Activated T-helper 1 cell treated with anti-CD3 and anti-CD28 coated beads, Interleukin-2, amount 50 U/mL, for 16 hours (primary cell): ENCODE measurements at places on chromosomes 7 and 10.
A peak's percentile ranks its signal among the peaks of the same experiment; 100 is the strongest.

- no peak for DNase-seq
Measured at GRCh38 chr10:60314069-60314940, 75.4 kb downstream of the ANK3 start.

DNA sequence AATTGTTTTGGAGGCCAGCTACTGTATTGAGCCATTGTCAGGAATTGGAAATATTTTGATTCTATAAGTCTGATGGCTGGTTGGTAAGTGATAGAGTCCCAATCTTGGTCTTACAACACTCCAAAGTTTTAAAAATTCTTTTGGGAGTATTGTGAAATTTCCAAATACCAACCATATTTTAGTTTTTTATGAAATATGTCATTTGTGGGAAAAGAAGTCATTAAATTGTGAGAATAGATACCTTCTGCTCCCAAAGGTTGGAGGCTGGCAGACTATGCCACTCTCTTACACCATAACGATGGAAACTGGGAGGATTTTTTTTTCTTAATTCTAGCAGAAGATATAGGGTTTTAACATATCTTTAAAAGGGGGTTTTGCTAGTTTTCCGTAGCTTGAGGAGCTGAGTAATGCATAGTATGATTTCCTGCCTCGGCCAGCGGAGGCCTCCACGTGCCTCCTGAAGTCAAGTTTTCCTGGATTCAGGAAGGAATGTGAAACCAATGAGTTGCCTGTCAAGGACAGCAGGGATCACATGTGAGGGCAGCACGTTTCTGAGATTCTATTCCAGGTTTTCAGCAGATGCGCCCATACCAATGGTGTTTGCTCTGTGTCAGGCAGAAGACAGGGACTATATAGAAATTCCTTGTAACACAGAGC is 92.2 kb upstream of the LAMB4 start:
- no peak for DNase-seq

DNA sequence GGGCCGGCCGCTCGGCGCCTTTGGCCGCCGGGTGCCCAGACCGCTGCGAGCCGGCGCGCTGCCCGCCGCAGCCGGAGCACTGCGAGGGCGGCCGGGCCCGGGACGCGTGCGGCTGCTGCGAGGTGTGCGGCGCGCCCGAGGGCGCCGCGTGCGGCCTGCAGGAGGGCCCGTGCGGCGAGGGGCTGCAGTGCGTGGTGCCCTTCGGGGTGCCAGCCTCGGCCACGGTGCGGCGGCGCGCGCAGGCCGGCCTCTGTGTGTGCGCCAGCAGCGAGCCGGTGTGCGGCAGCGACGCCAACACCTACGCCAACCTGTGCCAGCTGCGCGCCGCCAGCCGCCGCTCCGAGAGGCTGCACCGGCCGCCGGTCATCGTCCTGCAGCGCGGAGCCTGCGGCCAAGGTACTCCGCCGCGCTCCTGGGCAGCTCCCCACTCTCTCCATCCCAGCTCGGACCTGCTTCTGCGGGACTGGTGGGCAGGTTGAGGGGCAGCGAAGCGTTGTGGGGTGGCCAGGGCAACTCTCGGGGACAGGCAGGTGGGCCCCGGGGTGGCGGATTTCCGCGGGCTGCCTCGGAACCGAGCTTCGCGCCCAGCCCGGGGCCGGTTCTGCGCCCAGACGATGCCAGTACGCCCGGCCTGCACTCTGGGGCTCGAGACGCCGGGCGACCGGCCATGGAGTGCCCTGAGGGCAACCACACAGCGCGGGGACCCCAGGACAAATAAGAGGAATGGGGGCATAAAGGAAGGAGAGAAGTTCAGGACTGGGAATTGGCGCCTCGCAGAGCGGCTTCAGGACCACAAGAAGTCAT is 578 bp downstream of the HTRA1 start:
- DNase-seq: no peak

GRCh38 chr10:21976739-21977138 is 26.8 kb downstream of the DNAJC1 start:
- DNase-seq: no peak

DNA sequence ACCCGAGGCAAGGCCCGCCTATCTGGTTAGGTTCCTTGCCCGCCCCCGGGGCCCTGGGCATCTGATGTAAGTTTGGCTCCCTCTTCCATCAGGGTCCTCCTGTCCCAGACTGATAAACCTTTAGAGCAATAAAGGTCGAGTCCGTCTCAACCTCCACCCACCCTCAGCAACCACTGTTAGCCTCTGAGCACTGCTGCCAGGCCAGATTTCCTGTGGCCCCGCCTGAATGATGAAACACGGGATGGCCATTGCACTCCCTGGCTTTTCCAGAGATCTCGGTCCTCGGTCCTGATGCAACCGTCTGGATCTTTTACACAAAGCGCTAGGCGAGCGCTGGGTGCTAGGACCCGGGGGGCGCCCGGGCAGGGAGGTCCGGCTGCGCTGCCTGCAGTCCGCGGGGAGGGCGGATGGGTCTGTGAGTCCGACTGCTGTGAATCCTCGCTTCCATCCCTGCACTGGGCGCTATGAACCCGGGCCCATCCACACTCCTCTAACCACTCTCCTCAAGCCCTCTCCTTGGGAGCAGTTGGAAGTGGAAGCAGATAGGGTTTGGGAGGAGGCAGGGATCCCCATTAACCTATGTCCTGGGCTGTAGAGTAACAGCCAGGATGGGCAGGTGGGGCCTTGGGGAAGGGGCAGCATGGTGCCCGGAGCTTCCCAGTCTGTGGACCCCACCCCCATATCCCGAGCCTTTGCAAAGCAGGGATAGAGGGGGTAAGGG is 875 bp upstream of the DDIT4 start:
- no peak for DNase-seq

- DNase-seq: no peak
Measured at GRCh38 chr10:505419-505818, 184.0 kb downstream of the DIP2C start.

- DNase-seq: no peak
Measured at GRCh38 chr7:105297985-105298384, 90.7 kb downstream of the SRPK2 start.

GRCh38 chr10:96047004-96047649 is 3.7 kb downstream of the CCNJ start:
- DNase-seq: no peak

- DNase-seq: no peak
Measured at GRCh38 chr10:97506199-97506991, 7.7 kb downstream of the UBTD1 start.

DNA sequence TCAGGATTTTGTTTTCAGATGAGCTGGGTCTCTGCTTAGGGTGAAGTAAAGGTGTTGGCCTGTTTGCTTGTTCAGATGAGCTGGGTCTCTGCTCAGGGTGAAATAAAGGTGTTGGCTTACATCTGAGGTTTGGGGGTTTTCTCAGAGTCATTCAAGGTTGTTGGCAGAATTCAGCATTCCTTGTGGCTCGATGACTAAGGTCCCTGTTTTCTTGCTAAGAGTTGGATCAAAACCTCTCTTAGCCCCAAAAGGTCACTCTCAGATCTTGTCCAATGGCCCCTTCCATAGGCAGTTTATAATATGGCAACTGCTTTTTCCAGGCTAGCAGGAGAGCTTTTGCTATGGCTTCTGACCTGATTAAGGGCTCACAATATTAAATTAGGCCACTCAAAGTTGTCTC is 106.6 kb downstream of the ADAM22 start:
- DNase-seq: no peak

GRCh38 chr10:11515596-11516430 is 95.6 kb downstream of the USP6NL start:
- peak; percentile 9 for DNase-seq

- no peak for DNase-seq
Measured at GRCh38 chr7:148204639-148205304, 385.8 kb upstream of the C7orf33 start.

GRCh38 chr10:43237128-43237527 is 29.7 kb downstream of the RASGEF1A start:
- peak; percentile 1 for DNase-seq
